ENCODE measurements at places on chromosomes 11 and 22. TPM values are rescaled to one million over a fixed set of nuclear protein-coding genes. Genes with fewer than 3 reads are reported as not detected.

HBB gene
- 100 TPM for total RNA-seq

TMEM86A gene
- 5.4 TPM for total RNA-seq

KCNK7 gene
- total RNA-seq: 0.85 TPM

PMM1 gene
- 18.4 TPM for total RNA-seq

PGR gene
- total RNA-seq: 11.7 TPM

OR51B5 gene
- not detected for total RNA-seq

Data from left ventricle myocardium inferior (tissue), 1 donor.